HFFc6 (cell line): ENCODE measurements at places on chromosomes 11 and 22. TPM values are rescaled to one million over a fixed set of nuclear protein-coding genes. Genes with fewer than 3 reads are reported as not detected.
A peak's percentile ranks its signal among the peaks of the same experiment; 100 is the strongest.

The ZDHHC24 gene
- 18.7 to 25.3 TPM (median 22.0 TPM) in 3 replicates for total RNA-seq

The AIFM3 gene
- 0.51 TPM in 1 of 3 replicates, not detected in the others for total RNA-seq

The BATF2 gene
- 0.15 to 0.41 TPM (median 0.22 TPM) in 3 replicates for total RNA-seq

The FIBIN gene
- 41.2 to 101 TPM (median 87.0 TPM) in 3 replicates for total RNA-seq

The INSC gene
- total RNA-seq = 0.08 to 0.74 TPM (median 0.09 TPM) in 3 replicates

The CREB3L1 gene
- 290 to 328 TPM (median 294 TPM) in 3 replicates for total RNA-seq

The L3MBTL2 gene
- total RNA-seq = 25.9 and 26.3 TPM in 2 replicates

The PHLDA2 gene
- 120 and 138 TPM in 2 replicates for total RNA-seq

The PLAAT3 gene
- 7.4 to 8.8 TPM (median 8.7 TPM) in 3 replicates for total RNA-seq

The OR2AG2 gene
- total RNA-seq = 0.05 to 0.09 TPM (median 0.09 TPM) in 3 replicates

The BCO2 gene
- 0.87 to 1.3 TPM (median 1.0 TPM) in 3 replicates for total RNA-seq

The DUSP8 gene
- total RNA-seq = 0.60 and 0.65 TPM in 2 replicates

The HMGXB4 gene
- total RNA-seq = 18.8 to 24.0 TPM (median 22.3 TPM) in 3 replicates

The NPAS4 gene
- 0.12 TPM in 1 of 3 replicates, not detected in the others for total RNA-seq

The SPATA19 gene
- not detected in 3 replicates for total RNA-seq

The APOL3 gene
- 0.97 to 1.8 TPM (median 1.0 TPM) in 3 replicates for total RNA-seq

The WNT11 gene
- total RNA-seq = not detected in 3 replicates

- peak; percentile 75 for DNase-seq
These were observed 2.0 kb downstream of the MRGPRF start for GRCh38 chr11:69010964-69011623.

DNA sequence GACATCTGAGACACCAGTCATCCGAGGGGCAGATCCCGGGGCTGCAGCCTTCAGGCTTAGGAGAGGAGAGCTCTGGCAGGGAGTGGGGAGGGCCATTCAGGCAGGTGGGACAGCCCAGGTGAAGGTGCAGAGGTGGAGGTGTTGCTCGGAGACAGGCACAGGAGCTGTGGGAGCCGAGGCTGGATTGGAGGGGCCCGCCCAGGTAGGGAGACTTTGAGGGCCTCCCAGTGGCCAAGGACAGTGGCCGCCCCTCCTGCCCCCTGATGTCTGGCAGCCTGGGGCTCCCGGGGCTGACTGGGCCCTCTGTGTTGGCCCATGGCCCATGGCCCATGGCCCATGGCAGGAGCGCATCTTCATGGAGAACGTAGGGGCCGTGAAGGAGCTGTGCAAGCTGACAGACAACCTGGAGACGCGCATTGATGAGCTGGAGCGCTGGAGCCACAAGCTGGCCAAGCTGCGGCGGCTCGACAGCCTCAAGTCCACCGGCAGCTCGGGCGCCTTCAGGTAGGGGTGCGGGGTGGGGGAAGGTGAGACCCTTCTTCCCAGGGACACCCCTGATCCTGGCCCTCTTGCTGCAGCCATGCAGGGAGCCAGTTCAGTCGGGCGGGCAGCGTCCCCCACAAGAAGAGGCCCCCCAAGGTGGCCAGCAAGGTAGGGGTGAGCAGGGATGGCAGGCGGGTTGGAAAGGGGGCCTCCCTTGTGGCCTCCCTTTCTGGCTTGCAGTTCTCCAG, 13.3 kb downstream of the TMEM258 start:
- no peak for DNase-seq

GRCh38 chr22:24379536-24379935, 47.9 kb upstream of the ADORA2A start:
- peak; percentile 39 for DNase-seq

- DNase-seq = no peak
These were observed 26.4 kb downstream of the MN1 start for GRCh38 chr22:27775087-27775698.

DNA sequence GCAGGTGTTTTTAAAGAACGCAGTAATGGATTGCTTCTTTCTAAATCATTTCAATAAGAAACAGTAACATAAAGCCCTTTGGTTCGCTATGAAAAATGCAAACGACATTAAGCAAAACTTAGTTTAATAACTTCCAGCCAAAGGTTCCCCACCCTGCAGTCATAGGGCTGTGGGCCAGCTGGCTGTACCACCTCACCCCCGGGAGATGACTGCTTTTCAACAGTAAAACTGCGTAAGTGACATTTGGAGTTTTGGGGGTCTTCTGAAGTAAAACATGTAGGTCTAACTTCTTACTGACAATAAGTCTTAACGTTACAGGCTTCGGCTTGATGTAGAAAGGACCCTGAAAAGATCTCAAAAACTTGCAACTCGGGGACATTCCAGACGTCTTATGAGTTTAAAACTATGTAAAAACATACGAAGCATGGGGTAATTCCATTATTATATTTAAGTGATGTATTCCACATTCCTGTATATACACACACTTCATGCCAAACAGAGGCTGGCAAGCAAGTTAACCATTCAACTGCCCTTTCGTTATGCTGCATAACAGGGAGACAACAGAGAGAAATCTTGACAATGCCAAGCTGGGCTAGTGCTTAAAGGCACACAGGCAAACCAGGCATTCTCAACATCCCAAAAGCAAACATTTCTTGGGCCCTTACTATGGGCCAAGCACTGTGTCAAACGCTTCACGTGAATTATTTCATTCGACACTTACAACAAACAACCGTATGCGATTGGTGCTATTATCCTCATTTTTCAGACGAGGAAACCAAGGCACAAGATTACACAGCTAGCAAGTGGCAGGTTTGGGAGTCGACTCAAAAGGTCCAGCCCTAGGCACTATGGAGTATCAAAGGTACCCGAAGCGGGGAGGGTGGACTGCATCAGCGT, 1.2 kb downstream of the MRTFA start:
- peak; percentile 21 for DNase-seq

- DNase-seq = no peak
These were observed 20.4 kb downstream of the HPS4 start for GRCh38 chr22:26463101-26463661.

DNA sequence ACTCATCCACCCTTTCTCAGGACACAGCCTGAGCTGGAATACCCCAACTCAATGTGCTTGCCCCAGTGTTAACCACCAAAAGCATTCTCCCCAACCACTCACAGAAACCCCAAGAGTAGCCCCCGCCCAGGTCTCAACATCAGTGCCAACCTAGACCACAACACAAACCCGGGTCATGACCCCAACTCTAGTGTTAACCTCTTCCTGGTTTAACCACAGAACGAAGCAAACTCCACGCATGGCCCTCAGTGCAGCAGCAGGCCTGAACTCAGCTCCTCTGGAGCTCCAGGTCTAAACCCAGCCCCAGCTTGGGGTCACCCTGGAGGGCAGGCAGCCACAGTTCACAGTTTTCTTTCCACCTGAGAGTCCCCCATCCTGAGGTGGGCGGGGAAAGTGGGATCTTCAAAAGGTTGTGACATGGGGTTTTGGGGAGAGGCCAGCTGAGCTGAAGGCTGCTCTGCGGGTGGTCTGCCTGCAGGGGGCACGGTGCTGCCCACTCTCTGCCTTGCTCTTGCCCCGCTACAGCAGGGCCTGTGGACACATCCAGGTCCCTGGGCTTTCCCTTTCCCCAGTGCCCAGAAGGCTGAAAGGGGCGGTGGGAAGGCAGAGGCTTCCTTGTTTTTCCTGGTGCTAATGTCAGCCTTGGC, 37.9 kb downstream of the NECTIN1 start:
- DNase-seq = no peak

DNA sequence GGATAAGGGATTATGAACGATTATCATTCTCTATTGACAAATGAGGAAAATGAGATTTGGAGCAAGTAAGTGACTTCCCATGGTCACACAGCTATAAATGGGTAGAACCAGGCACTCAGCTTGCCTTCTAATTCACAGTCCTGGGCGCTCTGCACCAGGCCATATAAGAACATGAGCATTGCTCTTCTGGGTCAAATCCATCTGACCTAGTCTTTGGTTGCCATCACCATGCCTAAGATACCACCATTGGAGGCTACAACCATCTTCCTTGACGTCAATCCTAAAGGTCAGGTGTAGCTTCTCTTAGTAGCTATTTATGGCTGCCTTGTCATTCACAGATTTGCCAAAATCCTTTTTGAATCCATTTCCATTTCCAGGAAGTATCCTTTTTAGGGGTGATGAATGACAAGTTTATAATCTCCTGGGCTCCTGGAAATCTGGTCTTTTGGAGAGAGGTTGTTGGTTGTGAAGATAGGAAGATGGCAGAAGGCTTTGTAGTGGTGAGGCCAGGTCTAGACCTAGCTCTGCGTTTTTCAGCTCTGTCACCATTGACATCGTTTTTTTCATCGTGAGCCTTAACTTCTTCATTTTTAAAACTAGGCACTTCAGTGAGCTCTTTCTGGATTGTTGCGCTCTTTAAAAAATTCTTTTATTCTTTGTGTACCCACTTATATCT, 11.1 kb downstream of the ZBTB16 start:
- no peak for DNase-seq

GRCh38 chr22:44159811-44160210, 20.9 kb upstream of the PARVG start:
- DNase-seq = no peak

GRCh38 chr11:64290352-64291261, 495 bp upstream of the KCNK4 start:
- no peak for DNase-seq

GRCh38 chr11:110711448-110711775, 825 bp downstream of the ARHGAP20 start:
- no peak for DNase-seq

GRCh38 chr22:20283674-20284066, 15.6 kb upstream of the RTN4R start:
- DNase-seq = no peak

- no peak for DNase-seq
These were observed 13.3 kb upstream of the TNNT3 start for GRCh38 chr11:1906181-1906580.

DNA sequence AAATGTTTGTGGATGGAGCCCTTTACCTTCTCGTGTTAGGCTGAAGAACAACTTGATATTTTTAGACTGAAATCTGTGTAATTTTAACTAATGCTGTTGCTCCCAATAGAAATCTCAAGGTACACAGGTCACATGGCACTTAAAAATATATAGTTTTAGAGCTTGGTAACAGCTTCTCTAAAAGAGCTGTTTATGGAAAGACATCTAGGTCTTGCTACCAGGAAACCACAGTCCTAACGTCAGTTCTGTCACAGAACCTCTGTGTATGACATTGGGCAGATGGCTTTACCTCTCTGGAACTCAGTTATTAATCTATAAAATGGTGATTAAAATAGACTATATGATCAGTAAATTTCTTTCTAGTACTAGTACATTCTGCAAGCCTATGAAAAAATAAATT, 35.4 kb downstream of the PAK1 start:
- DNase-seq = no peak

DNA sequence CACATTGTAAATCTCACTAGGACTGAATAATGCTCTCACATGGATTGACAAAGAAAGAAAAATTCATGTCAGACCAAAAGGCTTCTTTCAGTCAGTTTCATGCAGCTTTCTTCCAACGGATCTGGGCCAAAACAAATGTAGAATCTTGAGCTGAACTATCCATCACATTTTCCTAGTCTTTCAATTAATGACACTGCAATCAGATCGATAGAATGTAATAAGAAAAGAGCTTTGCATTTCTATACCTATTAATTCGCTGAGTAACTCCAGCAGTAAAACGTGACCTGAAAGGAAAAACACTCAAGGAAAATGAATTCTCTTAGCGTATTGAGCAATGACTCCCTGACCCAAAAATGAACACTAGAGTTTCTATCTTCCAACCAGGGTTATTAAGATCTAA, 194.8 kb upstream of the BLID start:
- DNase-seq = no peak

DNA sequence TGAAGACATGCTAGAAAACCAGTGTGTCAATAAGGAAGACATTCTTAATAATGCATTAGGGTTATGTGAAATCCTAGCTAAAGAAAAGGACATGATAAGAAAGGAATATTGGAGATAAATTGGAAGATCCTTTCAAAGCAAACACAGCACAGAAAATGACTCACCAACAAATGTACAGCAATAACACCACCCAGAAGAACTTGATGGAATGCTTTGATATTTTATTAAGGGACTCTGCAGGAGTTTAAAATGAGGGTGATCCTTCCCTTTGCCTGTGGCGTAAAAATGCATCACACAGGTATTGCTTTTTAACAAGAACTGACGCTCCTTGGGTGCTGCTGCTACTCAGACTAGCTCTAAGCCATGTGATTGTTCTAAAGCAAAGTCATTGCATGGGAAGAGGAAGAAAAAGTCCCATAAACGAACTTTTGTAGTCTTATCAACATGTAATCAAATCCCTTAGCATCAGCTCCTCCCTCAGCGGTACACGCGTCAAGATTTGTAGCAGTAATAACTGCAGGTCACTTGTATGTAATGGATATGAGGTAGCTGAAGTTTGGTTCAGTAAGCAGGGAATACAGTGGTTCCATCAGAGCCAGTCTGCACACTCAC, 48.4 kb upstream of the EED start:
- DNase-seq = no peak

- DNase-seq = peak; percentile 38
These were observed 400.2 kb downstream of the MN1 start for GRCh38 chr22:27401321-27401720.

GRCh38 chr11:102620818-102621561, 4.1 kb downstream of the MMP20 start:
- peak; percentile 35 for DNase-seq

DNA sequence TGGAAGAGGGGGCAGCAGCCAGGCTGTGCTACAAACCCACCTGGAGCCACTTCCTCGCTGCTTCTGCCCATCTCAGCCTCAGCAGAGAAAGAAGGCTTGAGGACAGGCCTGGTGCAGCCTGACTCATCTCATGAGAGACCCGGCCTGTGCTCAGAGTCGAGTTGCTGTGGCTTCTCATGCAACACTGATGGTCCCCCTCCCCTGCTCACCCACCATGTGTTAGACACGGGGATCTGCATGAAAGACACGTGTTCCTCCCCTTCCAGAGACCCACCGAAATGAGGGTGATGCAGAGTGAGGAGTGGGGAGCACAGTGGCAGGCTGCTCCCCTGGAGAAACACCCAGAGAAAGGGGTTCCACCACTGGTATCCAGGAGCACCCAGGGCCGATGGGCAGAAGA, 15.0 kb downstream of the RTN4R start:
- no peak for DNase-seq

GRCh38 chr11:92707665-92708064, 261.8 kb upstream of the MTNR1B start:
- no peak for DNase-seq

GRCh38 chr11:109223451-109223850, 198.5 kb upstream of the C11orf87 start:
- no peak for DNase-seq

- DNase-seq = no peak
These were observed 132.9 kb upstream of the BLID start for GRCh38 chr11:122248939-122249338.

- no peak for DNase-seq
These were observed 92.5 kb downstream of the ALX4 start for GRCh38 chr11:44217432-44217831.
